NCI-H1930 (cell line): ENCODE measurements at places on chromosomes 7 and 10.

GRCh38 chr10:30858499-30858898, 173.2 kb downstream of the ZNF438 start:
- DNase-seq = no peak

GRCh38 chr7:98899816-98900215, 21.5 kb downstream of the TRRAP start:
- DNase-seq = no peak

DNA sequence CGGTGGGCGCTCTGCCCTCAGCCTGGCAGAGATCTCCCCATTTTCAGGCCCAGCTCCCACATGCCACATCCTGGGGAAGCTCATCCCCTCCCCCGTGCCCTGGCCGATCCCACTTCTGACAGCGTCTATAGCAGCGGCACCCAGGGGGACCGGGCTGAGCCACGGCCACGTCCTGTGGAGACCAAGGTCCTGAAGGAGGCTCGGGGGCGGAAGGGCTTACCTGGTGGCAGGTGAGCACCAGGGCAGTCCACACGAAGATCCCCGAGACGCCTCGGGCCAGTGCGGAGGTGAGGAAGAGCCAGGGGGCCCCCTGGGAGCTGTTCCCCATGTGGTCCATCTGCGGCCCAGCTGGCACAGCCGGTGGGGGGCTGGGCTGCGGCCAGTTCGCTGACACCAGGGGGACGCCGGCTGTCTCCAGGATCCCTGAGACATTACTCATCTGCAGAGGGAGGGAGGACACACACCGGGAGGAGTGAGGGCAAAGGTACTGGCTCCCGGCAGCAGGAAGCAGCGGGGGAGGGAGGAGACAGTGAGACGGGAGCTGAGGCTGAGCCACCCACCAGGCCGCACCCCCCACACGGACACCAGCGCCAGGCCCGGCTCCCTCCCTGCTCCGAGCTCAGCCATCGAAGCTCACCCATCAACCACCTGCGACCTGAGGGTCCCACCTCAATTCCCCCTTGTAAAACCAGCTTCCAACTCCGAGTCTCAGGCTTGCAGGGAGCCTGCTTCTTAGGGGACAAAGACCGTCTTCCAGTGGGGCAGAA, 776 bp downstream of the TMEM184A start:
- no peak for DNase-seq

DNA sequence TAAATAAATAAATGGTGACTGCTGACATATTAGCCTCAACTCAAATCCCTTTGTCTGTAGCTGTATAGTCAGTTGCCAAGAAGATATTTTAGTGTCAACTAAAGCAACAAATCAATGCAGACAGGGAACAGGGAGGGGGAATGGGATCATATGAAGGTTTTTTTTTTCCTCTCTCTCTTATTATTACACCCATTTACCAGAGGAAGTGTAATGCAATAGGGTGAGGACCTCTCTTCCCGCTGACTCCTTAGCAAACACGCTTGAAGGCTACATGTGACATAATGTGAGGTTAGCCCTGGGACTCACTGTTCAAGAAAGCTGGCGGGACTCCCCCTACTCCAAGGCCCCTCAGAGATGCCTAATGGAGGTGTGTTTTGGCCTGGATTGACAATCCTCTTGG, 88.2 kb downstream of the CHRM2 start:
- DNase-seq = no peak

DNA sequence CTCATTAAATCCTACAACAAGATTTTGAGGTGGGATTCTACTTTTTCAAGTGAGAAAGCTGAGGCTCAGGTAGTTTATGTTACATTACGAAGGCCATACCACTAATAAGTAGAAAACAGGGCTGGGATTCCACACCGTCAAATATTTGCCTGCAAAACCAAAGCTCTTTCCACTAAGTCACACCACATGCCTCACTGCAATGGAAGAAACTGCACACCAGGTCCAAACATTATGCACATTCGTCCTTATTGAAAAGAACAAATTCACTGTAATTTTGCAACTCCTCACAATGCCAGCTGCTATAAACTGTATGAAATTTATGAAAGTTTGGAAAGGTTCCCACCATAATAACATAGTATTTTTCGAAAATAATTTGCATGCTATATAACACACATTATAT, 66.5 kb downstream of the DGKB start:
- no peak for DNase-seq

DNA sequence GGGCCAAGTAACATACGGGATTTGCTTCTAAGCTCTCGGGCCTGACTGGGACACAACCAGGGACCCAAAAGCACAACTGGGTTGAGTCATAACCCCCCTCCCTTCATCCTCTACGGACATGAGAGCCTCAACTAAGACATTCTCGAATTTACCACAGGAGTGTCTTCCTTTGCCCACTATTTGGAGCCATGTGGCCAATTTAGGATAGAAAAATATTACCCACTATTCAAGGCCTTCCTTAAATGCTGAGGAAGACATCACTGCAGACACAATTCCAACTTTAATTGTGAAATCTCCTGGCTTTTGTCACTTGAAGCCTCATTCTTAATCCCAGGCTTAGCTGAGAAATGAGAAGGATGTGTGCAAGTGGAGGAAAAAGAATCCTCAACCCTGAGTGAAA, 11.8 kb downstream of the CTBP2 start:
- no peak for DNase-seq

DNA sequence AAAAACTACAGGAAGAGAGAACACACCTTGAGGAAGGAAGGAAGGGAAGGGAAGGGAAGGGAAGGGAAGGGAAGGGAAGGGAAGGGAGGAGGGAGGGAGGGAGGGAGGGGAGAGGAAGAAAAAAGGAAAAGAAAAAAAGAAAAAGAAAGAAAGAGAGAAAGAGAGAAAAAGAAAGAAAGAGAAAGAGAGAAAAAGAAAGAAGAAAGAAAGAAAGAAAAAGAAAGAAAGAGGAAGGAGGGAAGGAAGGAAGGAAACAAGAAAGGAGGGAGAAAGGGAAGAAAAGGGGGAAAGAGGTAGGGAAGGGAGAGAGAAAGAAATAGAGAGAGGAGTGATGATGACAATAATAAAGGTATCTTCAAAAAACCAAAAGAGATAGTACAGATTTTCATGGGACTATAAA, 12.3 kb upstream of the PLXNA4 start:
- DNase-seq = no peak
